ENCODE measurements at places on chromosomes 1 and 21. TPM values are rescaled to one million over a fixed set of nuclear protein-coding genes. Genes with fewer than 3 reads are reported as not detected.

PKLR gene
- 0.66 TPM for total RNA-seq

DNA sequence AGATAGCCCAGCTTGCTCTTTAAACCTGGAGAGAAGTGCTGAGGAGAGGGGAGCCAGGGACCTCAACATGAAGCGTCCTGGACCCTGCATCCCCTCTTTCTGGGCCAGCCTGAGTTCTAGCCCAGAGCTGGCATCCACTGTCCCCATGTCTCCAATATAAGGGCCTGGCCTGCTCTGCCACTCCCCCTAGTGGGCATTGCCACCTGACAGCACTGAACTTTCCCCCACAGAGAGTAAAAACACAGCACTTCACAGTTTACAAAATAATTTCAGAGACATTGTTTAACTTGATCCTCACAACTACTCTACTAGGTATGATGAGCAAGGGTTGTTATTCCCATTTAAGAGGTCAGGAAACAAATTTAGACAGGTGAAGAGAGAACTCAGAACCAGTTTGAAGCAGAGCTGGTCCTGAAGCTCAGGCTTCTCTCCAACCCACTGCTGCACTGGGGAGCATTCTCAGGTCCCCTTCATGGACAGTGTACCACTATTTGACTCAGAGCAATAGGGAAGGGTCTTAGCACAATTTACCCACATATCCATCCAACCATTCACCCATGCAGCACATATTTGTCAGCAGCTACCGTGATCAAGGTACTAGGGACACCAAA is 151.2 kb downstream of the DMRTA2 start:
- DNase-seq, result no peak
- H3K4me3 ChIP-seq, result no peak overlapping the region
- no peak overlapping the region for H3K27ac ChIP-seq
- no peaks in the 10 kb centered on the region for H3K4me1 ChIP-seq
- no peaks in the 10 kb centered on the region for H3K27me3 ChIP-seq

DNA sequence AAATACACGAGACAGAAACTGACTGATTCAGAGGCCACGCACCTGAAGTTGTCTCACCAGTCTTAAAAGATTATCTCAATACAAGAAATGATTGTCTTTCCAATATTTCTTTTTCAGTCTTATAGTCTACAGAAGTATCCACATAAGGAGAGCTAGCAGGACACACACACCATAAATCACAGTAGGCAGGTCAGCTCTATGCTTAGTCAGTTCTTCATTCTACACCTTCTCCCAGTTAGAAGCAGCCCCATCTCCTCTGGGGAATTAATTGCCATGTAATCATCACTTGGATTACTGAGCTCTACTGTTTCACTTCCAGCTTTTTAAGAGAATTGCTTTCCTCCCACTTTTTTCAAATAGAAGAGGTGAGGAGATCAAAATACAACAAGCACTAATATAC is 59.6 kb downstream of the SMYD3 start:
- DNase-seq, result no peak
- H3K36me3 ChIP-seq, result no peaks in the 10 kb centered on the region
- H3K27ac ChIP-seq, result no peak overlapping the region
- no peaks in the 10 kb centered on the region for H3K27me3 ChIP-seq
- H3K4me1 ChIP-seq, result no peaks in the 10 kb centered on the region

CHI3L2 gene
- 2.5 TPM for total RNA-seq

NPPB gene
- not detected for total RNA-seq

GRCh38 chr1:27633640-27634176 is 1.3 kb downstream of the FGR start:
- H3K4me3 ChIP-seq, result peak overlapping the region; percentile 59
- H3K4me1 ChIP-seq, result peaks cover 39% of the 10 kb centered on the region
- no peaks in the 10 kb centered on the region for H3K36me3 ChIP-seq
- no peaks in the 10 kb centered on the region for H3K27me3 ChIP-seq
- H3K27ac ChIP-seq, result no peak overlapping the region
- DNase-seq, result no peak

GRCh38 chr1:148160343-148161052 is 8.4 kb upstream of the NBPF11 start:
- no peaks in the 10 kb centered on the region for H3K36me3 ChIP-seq

DNA sequence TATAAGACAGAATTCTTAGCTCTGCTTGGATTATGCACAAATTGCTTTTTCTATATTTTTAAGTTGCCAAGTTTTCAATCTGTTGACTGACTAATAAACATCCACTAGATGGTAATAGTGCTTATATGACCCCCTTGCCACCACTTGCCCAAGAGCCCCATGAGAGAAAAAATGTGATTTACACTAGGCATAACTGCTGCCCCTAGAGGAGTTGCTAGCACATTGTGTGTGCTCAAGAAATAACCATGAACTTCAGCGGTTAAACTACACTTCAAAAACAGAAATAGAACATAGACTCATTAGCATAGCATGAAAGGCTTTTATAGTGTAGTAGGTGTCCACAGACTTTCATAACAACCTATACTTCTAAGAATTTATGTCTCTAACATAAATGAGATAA is 61.4 kb downstream of the BRINP3 start:
- H3K27me3 ChIP-seq, result no peaks in the 10 kb centered on the region
- H3K4me1 ChIP-seq, result no peaks in the 10 kb centered on the region
- no peak overlapping the region for H3K4me3 ChIP-seq
- DNase-seq, result no peak
- no peak overlapping the region for H3K27ac ChIP-seq

- H3K36me3 ChIP-seq, result no peaks in the 10 kb centered on the region
- H3K27ac ChIP-seq, result peak overlapping the region; percentile 83
- no peak for DNase-seq
- H3K27me3 ChIP-seq, result no peaks in the 10 kb centered on the region
- peaks cover 25% of the 10 kb centered on the region for H3K4me1 ChIP-seq
These were observed 645 bp upstream of the TLR5 start for GRCh38 chr1:223143537-223144248.

DNA sequence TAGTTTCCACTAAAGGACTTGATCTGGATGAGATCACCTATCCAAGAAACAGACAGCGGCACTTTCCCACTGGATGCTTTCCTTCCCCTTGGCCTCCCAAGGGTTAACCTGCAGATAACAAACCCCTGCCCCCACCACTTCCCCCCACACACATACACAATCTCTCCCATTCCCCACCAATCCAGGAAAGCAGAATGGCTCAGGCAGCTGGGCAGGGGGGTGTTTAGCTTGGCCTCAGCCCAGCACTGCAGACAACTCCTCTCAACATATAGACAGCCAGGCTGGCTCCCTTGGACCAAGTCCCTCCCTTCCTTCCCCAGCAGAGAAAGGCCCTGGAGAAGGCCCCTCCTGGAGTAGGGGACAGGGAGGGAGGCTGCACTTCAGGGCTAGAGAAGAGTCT is 24.6 kb downstream of the PLEKHA6 start:
- H3K4me3 ChIP-seq, result no peak overlapping the region
- no peaks in the 10 kb centered on the region for H3K27me3 ChIP-seq
- H3K36me3 ChIP-seq, result no peaks in the 10 kb centered on the region
- H3K27ac ChIP-seq, result no peak overlapping the region
- no peak for DNase-seq

- H3K36me3 ChIP-seq, result no peaks in the 10 kb centered on the region
- no peaks in the 10 kb centered on the region for H3K27me3 ChIP-seq
- H3K27ac ChIP-seq, result no peak overlapping the region
- DNase-seq, result no peak
- no peak overlapping the region for H3K4me3 ChIP-seq
- peaks cover 12% of the 10 kb centered on the region for H3K4me1 ChIP-seq
These were observed 28.4 kb upstream of the C1orf159 start for GRCh38 chr1:1144122-1144842.

DNA sequence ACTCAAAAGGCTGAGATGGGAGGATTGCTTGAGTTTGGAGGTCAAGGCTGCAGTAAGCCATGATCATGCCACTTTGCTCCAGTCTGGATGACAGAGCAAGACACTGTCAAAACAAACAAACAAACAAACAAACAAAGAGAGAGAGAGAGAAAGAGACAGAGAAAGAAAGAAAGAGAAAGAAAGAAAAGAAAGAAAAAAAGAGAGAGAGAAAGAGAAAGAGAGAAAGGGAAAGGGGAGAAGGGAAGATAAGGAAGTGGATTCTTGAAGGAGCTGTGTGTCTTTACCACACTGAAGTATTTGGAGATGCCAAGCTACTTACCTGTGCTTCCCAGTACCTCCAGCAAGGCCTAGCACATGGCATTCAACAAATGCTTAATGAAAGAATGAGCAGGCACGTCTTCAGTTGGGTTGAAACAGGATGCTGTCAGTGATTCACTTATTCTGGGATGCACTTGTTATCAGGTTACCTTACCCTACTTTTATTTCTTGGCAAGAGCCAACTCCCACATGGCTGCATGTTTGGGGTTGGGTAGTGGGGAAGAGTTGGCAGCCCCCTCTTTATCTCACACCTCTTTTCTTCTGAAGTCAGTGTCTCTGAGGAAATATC is 28.8 kb downstream of the CD101 start:
- H3K4me3 ChIP-seq, result no peak overlapping the region
- H3K27ac ChIP-seq, result no peak overlapping the region
- DNase-seq, result no peak
- no peaks in the 10 kb centered on the region for H3K27me3 ChIP-seq
- H3K36me3 ChIP-seq, result no peaks in the 10 kb centered on the region
- no peaks in the 10 kb centered on the region for H3K4me1 ChIP-seq

PDZK1IP1 gene
- total RNA-seq, result 4.2 TPM

- H3K4me3 ChIP-seq, result no peak overlapping the region
- no peaks in the 10 kb centered on the region for H3K36me3 ChIP-seq
- no peaks in the 10 kb centered on the region for H3K4me1 ChIP-seq
- DNase-seq, result no peak
- H3K27ac ChIP-seq, result no peak overlapping the region
These were observed 11.0 kb downstream of the PRDM15 start for GRCh38 chr21:41868062-41868710.

DNA sequence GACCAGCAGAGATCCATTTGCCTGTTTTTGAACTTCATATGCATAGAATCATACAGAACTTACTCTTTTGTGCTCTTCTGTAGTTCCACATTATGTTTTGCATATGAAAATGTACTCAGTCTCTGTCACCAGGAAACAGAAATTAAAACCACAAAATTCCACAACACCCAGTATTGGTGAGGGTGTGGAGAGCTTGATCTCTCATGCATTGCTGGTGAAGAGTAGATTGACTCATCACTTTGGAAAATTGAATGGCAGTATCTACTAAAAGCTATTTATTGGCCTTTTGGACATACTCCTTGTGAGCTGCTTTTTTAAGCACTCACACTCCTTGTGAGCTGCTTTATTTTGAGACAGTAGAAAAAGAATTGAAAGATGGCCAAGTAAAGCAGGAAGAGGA is 43.3 kb downstream of the VTCN1 start:
- H3K27ac ChIP-seq, result no peak overlapping the region
- H3K27me3 ChIP-seq, result no peaks in the 10 kb centered on the region
- no peak for DNase-seq
- H3K4me1 ChIP-seq, result peaks cover 4% of the 10 kb centered on the region
- H3K4me3 ChIP-seq, result no peak overlapping the region
- H3K36me3 ChIP-seq, result no peaks in the 10 kb centered on the region

DNA sequence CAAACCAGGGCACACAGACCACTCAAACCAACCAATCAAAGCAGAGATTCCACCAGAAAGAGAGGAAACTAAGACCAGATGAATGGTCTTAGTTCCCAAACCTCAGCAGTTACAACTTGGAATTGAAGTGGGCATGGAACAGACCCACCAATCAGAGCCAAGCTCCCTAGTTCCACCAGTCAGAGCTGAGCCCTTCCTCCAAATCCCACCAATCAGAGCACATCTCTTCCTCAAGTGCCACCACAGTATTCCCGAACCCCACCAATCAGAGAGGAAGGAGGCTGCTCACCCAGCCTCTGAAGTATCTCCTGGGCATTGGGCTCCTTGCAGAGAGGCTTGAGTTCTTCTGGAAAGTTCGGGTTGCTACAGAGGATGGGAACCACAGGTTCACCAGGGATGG is 1.4 kb downstream of the GUCA2A start:
- peaks cover 9% of the 10 kb centered on the region for H3K4me1 ChIP-seq
- no peaks in the 10 kb centered on the region for H3K27me3 ChIP-seq
- H3K36me3 ChIP-seq, result no peaks in the 10 kb centered on the region
- no peak for DNase-seq
- H3K4me3 ChIP-seq, result no peak overlapping the region

DNA sequence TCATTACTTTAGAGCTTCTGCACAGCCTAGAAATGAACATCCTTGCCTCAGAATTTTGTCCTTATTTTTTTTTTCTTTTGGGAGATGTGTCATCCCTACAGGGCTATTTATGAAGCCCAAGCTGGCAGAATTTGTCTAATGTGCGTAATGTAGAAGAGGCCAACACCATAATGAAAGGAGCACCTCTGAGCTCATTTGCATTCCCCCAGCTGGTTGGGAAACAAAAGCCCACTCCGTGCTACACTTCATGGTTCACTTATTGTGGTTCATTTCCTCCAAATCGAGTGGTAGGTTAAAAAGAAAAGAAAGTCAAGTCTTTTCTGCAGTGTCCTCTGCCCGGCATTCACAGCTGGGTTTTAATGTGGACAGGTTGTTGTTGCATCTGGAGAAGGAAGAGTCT is 73.5 kb downstream of the KAZN start:
- H3K4me3 ChIP-seq, result no peak overlapping the region
- no peaks in the 10 kb centered on the region for H3K36me3 ChIP-seq
- H3K27me3 ChIP-seq, result no peaks in the 10 kb centered on the region
- H3K27ac ChIP-seq, result no peak overlapping the region
- no peaks in the 10 kb centered on the region for H3K4me1 ChIP-seq

NID1 gene
- 207 TPM for total RNA-seq

DNA sequence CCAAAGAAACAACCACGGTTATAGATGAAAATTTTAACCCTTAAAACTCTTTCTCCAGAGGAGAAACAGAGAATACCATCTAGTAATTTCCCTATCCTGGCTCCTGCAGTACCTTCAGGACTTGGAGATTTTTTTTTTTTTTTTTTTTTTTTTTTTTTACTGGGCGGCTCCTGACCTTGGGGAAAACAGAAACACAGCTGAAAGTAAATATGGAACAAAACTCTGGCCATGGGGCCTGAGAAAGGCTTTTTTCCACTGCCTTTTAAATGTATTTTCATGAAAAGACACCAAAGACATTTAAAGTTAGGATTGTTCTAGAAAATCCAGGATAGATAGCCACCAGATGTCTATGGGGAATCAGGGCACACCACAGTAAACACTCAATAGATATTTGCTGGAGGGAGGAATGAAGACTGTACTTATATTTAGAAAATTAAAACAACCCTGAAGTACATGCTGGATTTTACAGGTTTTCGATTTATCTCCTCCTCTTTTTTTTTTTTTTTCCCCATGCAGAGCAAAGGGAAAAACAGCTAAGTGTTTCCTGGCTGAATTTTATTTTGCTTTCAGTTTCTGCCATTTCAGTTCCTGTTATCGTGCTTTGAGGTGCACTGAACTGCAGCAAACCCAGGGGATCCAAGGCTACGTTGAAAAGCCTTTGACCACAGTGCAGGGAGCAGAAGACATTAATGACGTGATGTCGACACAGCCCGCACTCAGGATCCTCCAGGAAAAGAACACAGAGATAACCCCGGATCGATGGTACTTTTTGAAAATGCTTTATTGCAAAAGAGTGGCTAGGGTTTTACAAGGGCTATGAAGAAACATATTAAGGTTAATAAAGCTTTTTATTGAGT is 35.7 kb upstream of the CNN3 start:
- H3K27me3 ChIP-seq, result no peaks in the 10 kb centered on the region
- no peaks in the 10 kb centered on the region for H3K36me3 ChIP-seq
- DNase-seq, result no peak
- H3K27ac ChIP-seq, result peak overlapping the region; percentile 63
- no peak overlapping the region for H3K4me3 ChIP-seq

- H3K4me3 ChIP-seq, result no peak overlapping the region
- peaks cover 15% of the 10 kb centered on the region for H3K36me3 ChIP-seq
- no peak overlapping the region for H3K27ac ChIP-seq
- H3K4me1 ChIP-seq, result peaks cover 20% of the 10 kb centered on the region
- no peaks in the 10 kb centered on the region for H3K27me3 ChIP-seq
- no peak for DNase-seq
These were observed 10.7 kb downstream of the AMPD2 start for GRCh38 chr1:109630081-109630897.
